ENCODE measurements at places on chromosomes 2 and 18.

DNA sequence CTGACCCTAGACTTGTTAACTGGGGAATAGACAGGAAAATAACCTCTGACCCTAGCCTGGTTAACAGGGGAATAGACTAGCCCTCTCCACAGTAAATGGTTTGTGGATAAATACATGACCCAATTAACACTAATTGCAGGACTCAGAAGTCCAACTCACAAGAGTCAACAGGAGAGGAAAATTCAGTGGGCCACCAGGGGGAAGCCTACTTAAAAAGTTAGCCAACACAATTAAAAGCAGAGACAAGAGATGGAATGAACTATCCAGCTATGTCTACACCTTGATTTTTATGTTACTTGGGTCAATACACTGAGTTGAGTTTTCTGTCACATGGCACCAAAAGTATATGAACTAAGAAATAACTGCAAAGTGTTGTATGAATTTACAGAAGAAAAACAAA is 158.8 kb upstream of the SLC39A10 start:
- peak; percentile 51 for DNase-seq

DNA sequence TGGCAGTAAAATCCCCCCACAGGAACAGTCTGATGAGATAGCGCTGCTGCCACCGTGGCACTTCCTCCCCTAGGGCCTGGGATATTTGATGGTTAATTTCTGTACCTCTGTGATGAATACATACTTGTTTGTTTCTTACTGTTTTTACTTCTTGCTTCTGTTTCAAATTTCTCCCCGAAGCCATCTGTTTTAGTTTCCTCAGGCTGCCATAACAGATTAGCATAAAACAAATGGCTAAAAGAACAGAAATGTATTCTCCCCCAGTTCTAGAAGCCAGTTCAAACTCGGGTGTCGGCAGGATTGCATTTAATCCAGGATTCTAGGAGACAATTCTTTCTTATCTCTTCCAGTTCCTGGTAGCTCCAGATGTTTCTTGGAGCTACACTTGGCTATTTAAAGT is 435.9 kb downstream of the DSEL start:
- DNase-seq, result no peak

DNA sequence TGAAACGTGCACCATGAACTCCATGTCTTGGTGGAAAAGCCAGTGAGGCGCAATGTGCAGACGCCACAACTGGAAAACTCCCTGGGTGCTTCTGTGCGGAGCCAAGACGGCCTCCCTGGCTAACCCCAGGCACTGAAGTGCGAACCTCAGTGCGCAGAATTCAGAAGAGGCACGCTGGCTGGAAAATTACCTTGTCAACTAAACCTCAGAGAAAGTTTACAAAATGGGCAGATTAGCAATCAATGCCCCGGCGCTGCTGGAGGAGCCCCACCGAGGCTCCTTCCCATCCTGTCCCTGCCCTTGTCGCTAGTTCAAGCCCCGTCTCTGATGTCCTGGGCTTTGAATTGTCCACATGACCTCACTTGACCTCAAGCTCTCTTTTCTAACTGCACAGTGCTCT is 22.2 kb downstream of the SNORC start:
- DNase-seq, result no peak

GRCh38 chr2:188512456-188512855 is 220.8 kb downstream of the GULP1 start:
- DNase-seq, result peak; percentile 57

GRCh38 chr2:7976206-7976605 is 705.6 kb upstream of the ID2 start:
- no peak for DNase-seq

- no peak for DNase-seq
Measured at GRCh38 chr2:236157815-236158498, 10.2 kb downstream of the GBX2 start.

GRCh38 chr2:42309366-42309765 is 51.7 kb downstream of the COX7A2L start:
- no peak for DNase-seq

- no peak for DNase-seq
Measured at GRCh38 chr18:21632393-21632792, 20.3 kb downstream of the SNRPD1 start.

GRCh38 chr2:180734382-180734781 is 246.0 kb upstream of the UBE2E3 start:
- DNase-seq, result no peak

GRCh38 chr2:158212301-158212700 is 110.6 kb downstream of the UPP2 start:
- DNase-seq, result no peak

DNA sequence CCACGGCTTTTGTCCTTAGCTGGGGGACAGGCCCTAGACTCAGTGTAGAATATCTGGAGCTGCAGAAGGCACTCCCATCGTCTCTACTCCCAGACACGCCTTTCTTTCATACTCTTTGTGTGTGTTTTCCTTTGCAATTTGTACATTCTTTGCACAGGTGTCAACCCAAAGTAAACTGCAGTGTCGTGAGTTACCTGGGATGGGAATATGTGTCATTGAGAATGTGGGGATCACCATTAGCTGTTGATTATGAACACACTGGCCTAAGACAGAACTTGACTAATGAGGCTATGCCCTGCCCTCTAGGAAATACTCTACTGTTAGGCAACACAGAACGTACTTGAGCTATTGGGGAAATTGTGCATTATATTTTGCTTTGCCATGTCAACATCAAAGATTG is 233.3 kb downstream of the SETBP1 start:
- DNase-seq, result no peak

- DNase-seq, result no peak
Measured at GRCh38 chr18:41012194-41012593, 942.8 kb upstream of the PIK3C3 start.

DNA sequence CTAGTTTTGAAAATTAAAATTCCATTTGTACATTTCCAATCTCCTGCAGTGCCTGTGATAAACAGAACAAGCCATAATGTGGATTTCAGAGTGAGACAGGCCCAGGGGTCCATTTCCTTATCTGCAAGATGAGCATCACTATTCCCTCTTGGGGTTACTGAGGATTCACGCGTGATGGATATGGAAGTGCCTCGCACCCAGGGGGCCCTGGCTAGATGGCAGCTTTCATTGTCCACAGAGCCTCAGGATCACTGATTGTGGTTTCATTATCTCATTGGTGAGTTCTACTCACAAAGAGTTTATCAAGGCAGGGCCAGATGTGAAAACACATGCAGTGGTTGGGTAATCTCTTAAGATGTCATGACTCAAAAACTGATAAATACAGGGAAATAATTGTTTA is 11.6 kb downstream of the CNGA3 start:
- DNase-seq, result no peak

DNA sequence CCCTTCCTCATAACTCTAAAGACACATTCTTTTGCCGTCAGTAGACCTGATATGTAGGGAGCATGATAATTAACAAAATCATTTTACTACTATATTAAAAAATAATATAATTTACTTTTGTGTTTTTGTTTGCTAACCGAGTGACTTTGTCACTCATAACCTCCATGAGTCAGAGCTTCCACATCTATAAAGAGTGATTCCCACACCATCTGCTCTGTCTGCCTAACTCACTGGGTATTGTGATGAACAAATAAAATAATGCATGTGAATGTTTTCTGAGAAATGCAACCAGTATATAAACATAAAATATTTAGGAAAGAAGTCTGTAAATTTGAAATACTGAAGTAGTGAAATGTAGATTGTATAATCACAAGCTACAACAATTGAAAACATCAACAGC is 123.4 kb upstream of the DSEL start:
- no peak for DNase-seq

DNA sequence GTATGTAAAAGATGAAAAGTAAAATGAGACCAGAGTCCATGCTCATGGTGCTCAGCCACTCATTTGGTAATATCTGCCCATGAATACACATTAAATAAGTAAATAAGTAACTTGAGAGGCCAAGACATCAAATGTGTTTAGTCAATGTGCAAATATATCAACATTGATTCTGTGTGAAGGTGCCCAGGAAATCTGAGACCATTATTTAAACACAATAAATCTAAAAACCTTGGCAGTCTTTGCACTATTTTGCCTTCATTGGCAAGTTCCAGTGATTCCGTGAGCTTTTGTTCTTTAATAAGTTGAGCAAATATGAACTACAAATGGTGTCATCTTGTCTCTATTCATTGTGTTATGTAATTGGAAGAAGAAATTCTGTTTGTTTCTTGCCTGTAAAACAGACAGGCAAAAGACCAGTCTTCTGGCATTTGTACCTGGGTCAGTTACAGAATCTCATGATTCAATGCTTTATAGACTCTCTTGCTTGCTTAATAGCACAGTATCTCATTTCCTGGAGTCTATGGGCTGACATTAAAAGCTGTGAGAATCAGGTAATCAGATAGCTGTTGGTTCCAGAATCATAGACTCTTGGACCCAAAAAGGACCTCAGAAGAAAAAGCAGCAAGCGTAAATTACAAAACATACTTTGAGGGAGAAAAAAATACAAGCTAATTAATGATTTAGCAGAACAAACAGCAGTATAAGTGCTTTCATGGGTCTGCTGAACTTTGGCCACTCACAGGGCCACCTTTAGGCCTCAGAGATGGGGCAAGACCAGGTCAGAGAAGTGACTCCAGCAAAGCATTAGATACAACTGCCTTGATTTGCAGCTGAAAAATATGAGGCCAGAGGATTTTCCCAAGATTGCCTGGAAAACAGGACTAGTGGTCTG is 20.0 kb upstream of the SERPINB3 start:
- no peak for DNase-seq

- DNase-seq, result no peak
Measured at GRCh38 chr2:60973705-60974104, 43.8 kb upstream of the PEX13 start.

DNA sequence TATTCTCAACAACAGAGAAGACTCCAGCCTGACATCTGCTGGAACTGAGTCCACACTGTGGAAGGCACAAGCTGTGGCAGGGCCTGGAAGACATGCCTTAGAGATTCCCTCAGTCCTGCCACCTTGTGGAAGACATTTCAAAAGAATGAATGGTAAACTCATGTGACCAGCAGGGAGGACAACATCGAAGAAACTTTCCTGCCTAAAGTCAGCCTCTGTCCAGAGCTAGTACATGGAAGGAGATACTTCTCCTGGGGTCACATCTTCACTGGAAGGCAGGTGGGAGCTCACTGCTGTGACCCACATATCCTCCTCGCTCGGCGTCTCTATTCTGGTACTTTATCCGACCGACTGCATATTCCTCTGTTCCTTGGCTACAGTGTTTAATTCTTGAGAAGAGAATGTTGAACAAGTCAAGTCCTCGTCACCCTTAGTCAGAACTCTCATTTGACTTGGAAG is 59.5 kb downstream of the PUM2 start:
- DNase-seq, result peak; percentile 75

DNA sequence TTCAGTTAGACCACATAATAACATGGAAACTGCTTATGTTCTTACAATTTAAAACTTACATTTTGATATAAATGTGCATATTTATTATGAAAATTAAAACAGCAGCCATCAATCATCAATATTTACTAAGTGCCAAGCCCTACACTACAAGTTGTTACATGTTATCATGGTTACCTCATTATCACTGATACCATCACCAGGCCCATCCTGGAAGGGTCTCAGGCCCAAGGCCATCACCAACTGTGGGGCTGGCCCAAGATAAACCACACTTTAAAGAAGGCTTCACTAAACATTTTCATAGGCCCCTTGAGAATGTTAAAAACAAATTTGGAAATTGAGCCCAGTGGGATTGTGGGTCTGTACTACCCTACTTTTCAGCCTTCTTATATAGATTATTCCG is 6.4 kb downstream of the ITSN2 start:
- no peak for DNase-seq

All from suppressor macrophage (primary cell).